BE2C (cell line): ENCODE measurements at places on chromosomes 13 and 19.

DNA sequence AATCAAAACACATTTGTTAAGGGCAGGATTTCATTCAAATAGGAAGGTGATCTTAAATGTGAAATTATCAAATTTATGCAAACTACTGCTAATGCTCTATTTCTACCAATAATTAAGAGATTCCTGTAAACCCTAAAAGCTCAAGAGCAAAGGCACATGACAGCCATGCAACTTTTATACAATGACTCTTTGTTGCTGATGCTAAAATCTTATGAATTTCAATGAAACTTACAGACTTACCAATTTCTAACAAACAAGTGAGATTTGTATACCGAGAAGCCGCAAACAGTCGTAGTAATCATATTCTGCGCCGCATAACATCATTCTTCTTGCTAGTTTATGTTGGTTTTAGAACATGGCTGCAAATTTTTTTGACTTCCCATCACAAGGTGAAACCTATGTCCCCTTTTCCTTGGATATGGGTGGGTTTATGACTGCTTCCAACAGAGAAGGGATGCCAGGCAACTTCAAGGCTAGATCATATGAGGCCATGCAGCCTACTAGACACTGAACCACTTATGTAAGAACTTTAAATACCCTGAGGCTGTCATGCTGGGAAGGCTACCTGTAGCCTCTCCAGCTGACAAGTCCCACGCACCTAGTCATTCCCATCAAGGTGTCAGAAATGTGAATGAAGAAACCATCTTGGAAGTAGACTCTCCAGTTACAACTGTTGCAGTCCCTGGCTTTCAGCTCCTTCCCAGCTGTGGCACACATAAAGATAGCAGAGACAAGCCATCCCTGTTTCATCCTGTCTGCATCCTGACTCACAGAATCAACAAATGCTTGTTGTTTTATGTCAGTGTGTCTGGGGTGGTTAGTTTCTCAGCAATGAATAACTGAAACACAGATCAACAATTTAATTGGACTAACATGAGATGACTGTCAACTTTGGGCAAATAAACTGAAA lies 42.0 kb downstream of the LNX2 start:
- no peak for DNase-seq

- DNase-seq = no peak
Observed at GRCh38 chr13:33017323-33017929, 1.2 kb downstream of the KL start.

GRCh38 chr13:100660761-100661160 lies 13.8 kb downstream of the TMTC4 start:
- DNase-seq = no peak

GRCh38 chr19:28468701-28469459 lies 744.1 kb downstream of the UQCRFS1 start:
- no peak for DNase-seq

DNA sequence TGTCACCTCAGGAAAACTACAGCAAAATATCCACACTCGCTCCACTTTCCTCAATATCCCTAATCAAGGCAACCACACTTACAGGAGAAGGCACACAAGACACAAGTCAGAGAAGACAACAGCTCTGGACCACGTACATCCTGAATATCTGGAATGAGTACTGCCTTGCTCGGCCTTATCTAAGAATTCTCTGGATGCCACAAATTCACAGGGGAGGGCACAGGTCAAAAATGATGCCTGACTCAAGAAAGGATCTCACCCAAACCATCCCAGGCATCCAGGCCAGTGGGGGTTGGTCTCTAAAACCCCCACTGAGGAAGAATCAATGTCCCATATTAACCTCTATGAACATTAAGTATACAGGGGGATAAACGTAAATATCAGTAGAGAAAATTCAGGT lies 29.9 kb downstream of the ATP7B start:
- no peak for DNase-seq
